ENCODE measurements at places on chromosomes 2 and 18.

DNA sequence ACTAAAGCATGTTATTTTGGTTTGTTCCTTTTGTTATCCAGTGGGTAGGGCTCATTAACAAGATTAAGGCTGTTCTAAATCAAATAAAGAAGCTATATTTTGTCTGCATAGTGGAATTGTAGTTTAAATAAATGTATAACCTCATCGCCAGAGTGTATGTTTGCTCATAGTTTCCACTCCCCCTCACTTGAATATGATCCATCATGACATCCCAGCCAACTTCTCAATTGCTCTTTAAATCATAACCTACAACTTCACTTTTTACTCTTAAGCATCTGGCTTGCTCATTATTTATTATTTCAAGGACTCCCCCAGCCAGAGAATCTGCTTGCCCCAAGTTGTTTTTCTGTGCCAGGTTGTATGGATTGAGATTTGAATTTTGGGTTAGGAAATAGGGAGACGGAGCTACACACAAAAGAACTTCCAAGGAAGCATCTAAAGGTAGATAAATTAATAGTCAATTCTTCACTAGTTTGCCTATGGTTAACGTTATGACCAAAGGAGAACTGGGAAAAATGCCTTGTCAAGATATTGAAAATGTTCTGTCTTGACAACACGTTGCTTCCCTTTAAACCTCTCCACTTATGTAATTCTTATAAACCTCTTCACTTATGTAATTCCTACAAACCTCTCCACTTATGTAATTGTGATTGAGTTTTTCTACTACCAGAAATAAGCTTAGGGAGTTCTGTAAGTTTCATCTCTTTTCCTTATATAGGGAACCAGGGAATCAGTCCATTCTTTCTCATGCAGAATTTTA, 55.4 kb upstream of the UPP2 start:
- no peak for DNase-seq

GRCh38 chr18:75879196-75879595, 451.7 kb upstream of the SMIM21 start:
- DNase-seq = no peak

DNA sequence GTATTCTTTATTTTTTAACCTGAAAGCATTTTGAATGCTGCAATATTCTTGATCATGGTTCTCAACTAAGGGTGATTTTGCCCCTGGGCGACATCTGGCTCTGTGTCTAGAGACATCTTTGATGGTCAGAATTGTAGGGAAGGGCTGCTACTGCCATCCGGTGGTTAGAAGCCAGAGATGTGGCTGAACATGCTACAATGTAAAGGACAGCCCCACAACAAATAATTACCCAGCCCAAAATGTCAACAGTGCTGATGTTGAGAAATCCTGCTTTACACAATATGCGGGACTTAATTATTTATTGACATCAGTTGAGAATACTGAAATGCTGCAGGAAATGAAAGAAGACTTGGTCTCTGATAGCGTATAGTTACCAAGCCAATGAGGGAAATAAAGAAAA, 37.5 kb upstream of the SERPINB2 start:
- no peak for DNase-seq

GRCh38 chr2:11757101-11757500, 10.7 kb downstream of the LPIN1 start:
- DNase-seq = no peak

DNA sequence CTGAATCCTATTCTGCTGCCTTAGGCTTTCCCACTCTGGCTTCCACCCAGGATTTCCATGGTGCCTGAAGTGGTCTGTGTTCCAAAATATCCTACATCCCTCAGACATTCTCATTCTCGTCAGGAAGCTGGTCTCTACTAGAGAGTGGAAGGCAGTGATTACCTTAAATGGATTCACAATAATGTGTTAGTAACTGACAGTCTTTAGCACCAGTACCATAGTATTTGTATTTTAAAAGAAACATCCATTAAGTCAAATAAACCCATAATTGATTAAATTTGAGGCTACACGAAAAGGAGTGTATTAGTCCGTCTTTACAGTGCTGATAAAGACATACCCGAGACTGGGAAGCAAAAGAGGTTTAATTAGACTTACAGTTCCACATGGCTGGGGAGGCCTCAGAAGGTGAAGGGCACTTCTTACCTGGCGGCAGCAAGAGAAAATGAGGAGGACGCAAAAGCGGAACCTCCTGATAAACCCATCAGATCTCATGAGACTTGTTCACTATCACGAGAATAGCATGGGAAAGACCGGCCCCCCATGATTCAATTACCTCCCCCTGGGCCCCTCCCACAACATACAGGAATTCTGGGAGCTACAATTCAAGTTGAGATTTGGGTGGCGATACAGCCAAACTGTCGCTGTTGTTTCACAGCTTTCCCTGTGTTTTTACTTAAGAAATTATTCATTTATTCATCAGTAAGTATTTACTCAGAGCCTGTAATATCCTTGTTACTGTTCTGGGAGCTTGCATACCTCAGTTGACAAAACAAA, 306.5 kb downstream of the STK39 start:
- DNase-seq = no peak

- no peak for DNase-seq
These were observed 12.1 kb downstream of the CAPN14 start for GRCh38 chr2:31205186-31205585.

DNA sequence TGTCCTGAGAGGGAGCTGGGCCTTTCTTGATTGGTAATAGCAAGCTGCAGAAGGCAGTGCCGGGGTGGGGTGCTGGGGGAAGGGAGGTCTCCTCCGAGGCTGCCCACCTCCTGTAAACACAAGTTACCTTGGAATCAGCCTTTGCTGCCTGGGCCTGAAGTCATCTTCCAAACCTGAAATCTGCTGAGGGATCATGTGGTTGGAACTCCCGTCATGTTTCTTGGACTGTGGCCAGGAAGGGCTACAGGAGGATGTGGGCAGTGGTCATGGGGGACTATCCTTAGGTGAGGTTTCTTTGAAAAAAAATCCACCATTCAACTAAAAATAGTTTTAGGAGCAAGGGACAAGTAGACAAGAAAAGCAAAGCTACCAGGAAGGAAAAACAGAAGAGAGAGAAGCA, 74.2 kb downstream of the CDK15 start:
- no peak for DNase-seq

DNA sequence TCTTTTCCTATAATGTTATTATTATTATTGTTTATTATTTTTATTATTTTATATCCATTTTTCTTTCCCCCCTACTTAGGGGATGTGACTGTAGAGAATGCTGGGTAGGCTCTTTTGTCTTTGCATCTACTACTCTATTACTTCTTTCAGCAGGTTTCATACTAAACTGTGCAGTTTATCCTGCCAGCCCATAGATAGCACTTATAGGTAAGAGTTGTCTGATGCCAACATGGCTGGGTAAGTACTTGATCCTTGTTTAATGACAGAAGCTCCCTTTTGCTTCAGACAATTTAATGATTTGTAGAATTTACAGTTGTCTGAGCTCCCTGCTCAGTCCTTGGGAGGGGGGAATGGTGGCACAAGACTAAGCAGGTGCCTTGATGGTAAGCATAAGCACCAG, 262.9 kb upstream of the CDH2 start:
- DNase-seq = no peak

- DNase-seq = no peak
These were observed 14.9 kb upstream of the MBP start for GRCh38 chr18:77147418-77147852.

DNA sequence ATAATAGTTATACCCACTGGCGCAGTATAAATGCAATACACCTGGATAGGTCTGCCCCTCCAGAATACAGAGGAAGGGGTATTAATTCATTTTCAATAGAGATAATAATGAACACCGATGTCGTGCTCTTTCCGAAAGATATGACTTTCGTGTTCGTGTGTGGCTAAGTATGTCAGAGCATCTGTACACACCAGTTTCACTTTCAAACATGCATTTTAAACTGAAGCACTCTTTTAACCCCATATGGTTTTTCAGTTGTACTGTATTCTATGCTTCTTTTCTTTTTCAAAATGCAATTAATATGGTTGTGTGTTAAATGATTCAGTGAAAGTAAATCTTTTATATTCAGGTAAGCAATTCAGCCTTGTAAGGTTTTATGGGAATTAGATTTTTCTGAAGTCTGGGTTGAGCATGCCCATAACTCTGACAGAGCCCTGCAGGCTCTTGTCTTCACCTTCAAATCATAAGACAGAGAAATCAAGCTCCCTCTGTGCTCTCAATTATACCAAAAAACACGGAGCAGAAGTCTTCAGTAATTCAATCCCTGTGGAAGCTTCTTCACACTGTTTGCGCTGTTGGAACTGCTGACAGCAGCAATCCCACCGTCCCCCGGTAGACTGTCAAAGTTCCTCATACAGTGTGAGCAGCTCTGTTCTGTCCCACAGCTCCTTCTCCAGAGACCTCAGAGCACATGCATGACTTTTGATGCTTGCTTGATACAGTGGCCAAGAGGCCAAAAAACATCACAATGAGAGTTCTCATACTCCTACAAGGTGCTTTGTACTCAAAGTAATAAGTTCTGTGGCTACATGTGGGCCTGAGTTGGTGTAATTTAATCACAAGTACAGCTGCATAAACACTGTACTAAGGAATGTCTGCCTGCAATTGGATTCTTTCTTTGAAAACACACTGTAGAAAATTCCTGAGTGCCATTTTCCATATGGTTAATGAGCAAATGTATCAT, 186.8 kb downstream of the ZNF521 start:
- no peak for DNase-seq

DNA sequence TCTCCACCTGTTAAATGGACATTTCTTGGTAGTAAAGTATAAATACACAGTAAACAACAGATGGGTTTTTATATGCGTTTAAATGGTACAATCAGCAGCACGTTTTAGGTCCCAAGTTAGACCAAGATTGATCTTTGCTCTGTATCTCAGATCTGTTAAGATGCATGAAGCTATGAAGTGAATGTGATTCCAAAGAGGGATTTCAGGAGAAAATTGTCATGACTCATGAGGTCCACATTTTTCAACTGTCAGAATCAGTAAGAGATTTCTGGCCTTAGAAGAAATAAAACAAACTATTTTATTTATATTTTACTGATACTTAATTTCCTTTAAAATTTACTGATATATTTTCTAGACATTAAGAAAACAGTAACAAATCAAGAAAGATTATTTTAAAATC, 142.7 kb downstream of the EML6 start:
- no peak for DNase-seq

GRCh38 chr2:126913329-126913728, 14.6 kb downstream of the TEX51 start:
- DNase-seq = no peak

Measured in stimulated activated naive CD4-positive, alpha-beta T cell (primary cell).